Type B pancreatic cell (in vitro differentiated cells): ENCODE measurements at places on chromosomes 11 and 22.

DNA sequence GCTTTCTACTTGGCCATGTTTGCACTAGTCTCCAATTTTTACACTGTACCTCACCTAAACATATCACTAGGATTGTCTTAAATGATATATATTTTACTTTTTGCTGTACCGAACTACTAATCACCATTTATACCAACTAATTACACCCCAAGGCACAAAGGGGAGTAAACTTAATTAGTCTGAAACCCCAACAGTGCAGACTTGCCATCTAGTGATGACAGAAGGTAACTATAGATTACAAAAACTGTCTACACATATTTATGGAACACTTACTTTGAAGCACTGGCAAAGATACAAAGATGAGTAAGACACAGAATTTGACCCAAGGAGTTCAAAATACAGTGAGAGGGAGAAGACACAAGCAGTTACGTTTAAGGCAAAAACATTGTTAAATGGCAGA lies 139.7 kb downstream of the CNTN5 start:
- no peak for DNase-seq

GRCh38 chr22:28247667-28248363 lies 328.8 kb upstream of the PITPNB start:
- DNase-seq: no peak

- DNase-seq: no peak
Observed at GRCh38 chr11:67584881-67585873, 1.6 kb downstream of the GSTP1 start.

DNA sequence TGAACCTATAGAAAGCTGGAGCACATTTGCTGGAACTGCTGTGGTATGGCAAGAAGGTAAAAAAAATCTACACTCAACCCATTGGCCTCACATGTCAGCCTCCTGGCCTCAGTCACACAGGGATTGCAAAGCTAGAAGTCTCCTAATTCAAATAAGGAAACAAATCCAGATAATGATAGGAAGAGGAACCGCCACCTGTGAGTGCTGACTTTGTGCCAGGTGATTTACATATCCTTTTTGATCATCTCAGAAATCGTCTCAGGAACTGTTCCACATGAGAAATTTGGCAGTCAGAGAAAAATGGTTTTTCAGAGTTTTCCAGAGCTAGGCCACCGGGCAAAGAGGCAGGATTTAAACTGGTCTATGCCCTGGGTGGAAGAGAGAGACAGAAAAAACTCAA lies 986 bp downstream of the NLRP10 start:
- DNase-seq: no peak

DNA sequence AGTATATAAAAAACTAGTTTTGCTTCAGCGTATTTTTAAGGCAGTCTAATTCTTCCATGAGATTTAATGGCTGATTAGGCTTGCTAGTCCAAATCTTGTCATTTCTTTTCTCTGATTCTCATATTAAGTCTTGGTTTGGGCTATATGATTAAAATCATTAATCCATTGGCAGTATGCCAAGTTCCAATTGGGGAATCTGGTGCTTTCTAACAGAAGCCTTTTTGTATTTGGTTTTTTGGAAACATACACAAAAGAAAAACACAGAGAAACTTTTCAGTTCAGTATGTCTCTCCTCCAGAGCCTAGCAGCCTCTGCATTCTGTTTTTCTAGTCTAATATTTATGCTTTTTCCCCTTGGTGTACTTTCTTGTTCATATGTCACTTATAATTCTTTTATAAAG lies 37.9 kb downstream of the SWAP70 start:
- DNase-seq: no peak

GRCh38 chr11:59967677-59968394 lies 4.0 kb downstream of the OOSP4A start:
- no peak for DNase-seq

GRCh38 chr11:6812390-6813005 lies 13.0 kb upstream of the OR6A2 start:
- no peak for DNase-seq

DNA sequence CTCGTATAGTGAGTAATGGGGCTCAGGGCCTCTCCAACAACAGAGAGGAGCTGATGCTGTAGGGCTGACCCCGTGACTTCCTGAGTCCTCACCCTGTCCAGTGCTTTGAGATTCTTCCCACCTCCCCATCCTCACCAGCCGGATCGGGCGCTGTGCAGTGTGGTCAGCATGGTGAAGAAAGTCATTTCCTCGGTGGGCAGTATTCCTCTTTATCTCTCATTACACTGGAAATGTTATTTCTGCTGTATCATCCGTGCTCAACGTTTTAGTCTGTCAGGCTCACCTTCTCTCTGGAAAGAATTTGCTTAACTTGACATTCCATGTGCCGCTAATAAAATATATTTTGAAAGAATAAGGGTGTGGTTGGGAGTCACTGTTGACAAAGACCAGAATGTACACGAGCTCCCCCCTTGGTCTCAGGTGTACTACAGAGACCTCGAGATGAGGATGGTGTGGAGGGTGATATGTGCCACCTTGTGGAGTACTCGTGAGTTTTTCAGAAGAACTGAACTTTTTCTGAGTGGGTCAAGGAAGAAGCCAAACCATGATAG lies 25.7 kb upstream of the SCGB1A1 start:
- no peak for DNase-seq

GRCh38 chr11:126160345-126161022 lies 51.0 kb downstream of the RPUSD4 start:
- no peak for DNase-seq

- no peak for DNase-seq
Observed at GRCh38 chr11:12848413-12848812, 160.7 kb upstream of the RASSF10 start.

- no peak for DNase-seq
Observed at GRCh38 chr22:37459206-37459605, 27.0 kb downstream of the MFNG start.

DNA sequence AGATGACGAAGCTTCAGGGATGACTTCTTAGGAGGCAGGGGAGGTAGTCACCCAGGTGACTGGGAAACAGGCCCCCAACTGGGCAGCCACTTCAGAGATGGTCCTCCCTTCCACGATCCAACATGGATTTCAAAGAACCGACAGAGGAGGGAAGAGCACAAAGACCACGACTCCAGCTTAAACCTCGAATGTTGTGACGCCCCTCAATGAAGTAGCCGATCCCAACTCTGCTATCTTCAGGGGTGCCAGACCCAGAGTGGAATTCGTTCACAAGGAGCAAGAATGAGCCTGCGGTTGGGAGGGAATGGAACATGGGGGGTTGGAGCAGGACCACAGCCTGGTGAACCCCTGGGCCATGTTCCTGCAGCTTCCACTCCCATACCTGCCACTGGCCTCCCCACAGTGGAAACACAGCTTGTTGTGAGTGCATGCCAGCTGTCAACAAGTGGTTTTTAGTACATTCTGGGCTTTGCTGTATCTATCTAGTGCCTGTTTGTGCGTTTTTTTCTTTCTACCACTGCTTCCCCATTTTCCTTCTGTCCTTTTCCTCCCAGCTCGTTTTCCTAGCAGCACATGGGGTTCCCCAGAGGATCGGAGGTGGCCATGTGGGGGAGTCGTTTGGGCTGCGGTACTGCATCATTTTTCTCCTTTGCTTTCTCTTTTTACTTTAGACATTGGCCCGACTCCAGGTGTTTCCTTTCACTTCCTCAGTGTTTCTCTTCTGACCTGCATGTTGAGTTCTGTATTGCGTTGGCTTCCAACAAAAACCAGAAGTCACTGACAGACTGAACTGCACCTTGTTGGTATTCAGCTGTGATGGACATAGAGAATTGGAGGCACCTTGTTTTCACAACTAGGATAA lies 65.8 kb downstream of the MORC2 start:
- DNase-seq: peak; percentile 27

DNA sequence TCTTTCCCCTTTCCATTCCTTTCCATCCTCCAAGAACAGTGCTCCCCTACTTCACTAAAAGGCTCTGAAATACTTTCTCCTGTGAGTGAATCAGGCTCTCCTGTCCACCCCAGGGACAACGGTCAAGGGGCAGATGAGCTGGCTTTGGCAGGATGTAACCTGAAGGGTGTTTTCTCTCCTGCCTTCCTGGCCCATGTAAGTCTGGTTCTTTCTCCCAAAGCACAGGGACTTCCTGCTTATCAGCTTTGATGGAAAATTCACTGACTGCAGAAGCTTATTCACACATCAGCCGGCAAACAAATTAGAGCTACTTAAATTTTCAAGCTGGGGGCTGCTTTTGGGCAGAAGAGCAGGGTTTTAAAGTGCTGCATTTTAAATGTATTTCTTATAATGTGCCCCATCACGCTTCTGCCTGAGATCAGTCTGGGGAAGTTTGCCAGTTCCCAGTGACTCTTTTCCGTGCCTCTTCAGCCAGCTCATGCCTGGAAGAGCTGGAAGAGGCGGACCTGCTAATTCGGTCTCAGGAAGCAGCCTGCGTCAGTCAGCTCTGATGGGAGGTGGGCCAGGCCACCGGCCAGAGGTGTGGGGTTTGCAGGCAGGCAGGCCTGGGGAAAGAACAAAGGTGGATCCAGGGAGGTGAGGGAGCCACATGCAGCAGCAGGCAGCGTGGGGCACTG lies 140.4 kb upstream of the TBCEL start:
- DNase-seq: no peak

DNA sequence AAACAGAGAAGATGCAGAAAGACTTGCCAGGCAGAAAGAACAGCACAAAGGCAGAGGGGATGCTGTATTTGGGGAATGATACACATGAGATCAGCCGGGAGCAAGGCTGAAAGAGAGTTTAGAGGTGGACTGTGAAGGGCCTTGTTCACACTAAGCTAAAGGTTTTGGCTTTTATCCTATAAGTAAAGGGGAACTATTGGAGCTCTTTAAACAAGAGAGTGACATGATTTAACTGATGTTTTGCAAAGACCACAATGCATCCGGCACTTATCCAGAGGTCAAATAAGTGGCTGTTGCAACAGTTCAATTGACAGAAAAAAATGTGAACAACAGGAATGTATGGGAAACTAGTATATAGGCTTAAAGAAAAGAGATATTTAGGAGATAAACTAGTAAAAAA lies 64.7 kb upstream of the RRAS2 start:
- no peak for DNase-seq

DNA sequence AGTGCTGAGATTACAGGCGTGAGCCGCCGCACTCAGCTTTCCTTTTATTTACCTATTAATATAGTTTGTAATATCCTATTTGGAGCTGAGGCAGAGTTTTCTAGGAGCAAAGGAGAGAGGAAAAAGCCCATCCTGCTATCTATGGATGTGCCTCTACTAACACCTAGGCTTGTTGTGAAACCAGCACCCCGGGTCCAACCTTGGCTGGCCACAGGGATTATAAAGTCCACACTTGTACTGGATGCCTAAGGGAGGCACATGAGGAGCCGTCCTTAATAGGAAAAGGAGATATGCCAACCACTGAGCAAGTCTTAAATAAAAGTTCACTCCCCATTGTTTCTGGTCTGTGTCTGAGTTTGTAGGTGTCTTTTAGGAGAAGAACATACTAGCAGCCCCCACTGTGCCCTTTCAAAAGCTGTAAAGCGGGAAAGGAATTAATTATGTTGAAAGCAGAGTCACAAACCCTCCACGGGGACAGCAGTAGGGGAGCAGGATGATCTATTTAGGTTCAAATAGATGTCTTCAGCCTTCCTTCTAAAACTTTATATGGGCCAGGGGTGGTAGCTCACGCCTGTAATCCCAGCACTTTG lies 29.3 kb downstream of the RRP7A start:
- DNase-seq: no peak

- no peak for DNase-seq
Observed at GRCh38 chr11:13252438-13252837, 25.2 kb upstream of the BMAL1 start.

GRCh38 chr22:45867118-45867905 lies 109.7 kb downstream of the WNT7B start:
- peak; percentile 76 for DNase-seq

DNA sequence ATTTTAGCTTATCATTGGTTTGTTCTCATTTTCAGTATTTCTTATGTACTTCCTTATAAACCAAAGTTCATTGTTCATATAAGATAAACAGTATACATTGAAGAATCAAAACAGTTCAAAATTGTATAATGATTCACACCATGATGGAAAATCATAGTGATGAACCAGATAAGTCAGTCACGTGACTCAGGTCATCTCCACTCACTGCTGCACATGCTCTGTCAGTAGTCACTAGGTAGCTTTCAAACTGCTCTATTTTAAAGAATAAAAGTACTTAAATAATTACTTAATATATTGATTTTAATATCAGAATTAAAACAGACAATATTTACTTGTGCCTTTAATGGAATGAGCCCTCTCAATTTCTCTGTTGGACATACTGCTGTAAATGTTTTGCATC lies 37.5 kb downstream of the PDHX start:
- DNase-seq: no peak

DNA sequence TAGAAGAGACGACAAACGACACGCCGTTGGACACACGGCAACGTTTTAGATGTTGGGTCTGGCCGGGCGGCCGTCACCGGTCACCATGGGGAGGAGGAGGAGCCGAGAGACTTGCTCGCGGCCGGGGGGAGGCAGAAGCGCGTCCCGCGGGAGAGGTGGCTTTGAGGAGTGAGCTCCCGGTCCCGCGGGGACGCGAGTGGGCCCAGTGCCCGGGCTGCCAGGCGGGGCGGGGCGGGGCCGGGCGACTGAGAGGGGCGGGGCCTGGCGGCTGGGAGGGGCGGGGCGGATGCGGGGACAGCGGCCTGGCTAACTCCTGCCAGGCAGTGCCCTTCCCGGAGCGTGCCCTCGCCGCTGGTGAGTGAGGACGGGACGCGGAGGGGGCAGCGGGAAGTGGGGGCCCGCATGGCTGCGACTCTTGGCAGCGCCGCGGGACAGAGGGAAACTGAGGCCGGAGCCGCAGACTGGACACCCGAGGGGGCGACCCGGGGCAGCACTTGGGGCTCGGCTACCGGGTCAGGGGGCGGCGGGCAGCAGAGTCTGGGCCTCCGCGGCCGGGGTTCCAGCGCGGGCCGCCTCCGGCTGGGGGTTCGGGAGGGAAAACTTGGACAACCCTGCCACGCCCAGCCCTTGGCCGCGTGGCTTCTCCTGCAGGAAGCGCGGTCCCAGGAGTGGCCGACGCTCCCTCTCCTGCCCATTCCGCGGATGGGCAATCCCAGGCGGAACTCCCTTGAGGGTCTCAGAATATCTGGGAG lies at the start of gene TSPO:
Gene TSPO, plus strand, starts transcription at position 309 of the 752 bp plus-strand sequence. CDS start 7,680 bp downstream, outside the sequence.
- DNase-seq: no peak

DNA sequence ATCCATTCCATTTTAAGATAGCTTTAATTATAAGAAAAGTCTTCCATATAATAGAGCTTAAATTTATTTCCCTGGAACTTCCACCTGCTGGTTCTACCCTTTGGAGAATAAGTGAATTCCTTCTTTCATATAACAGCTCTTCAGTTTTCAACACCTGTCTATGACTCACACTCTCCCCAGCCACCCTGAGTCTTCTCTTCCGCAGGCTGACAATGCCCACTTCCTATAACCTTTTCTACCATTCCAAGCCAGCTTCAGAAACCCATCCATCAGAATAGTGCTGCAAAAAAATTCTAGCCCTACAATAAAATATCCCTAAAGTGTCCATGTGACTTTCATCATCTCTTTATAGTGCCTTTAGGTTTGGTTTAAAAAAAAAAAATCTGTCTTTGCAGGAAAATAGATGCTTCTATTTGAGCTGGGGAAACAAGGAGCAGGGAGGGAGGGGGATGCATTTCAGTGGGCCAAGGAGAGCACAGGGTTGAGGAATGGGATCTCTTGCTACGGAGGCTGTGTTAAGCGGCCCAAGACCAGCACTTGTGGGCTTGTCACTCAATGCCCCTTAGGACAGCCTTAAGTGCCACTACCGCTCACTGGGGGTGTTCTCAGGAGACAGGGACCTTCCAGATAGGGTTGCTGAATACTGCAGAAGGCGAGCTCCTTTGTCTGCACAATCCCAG lies 178.6 kb downstream of the DSCAML1 start:
- no peak for DNase-seq

GRCh38 chr11:96290631-96291030 lies 52.4 kb downstream of the MAML2 start:
- no peak for DNase-seq
